ENCODE measurements at places on chromosomes 16 and 17.

GRCh38 chr16:8847623-8848022 is 21.2 kb downstream of the CARHSP1 start:
- DNase-seq = no peak

DNA sequence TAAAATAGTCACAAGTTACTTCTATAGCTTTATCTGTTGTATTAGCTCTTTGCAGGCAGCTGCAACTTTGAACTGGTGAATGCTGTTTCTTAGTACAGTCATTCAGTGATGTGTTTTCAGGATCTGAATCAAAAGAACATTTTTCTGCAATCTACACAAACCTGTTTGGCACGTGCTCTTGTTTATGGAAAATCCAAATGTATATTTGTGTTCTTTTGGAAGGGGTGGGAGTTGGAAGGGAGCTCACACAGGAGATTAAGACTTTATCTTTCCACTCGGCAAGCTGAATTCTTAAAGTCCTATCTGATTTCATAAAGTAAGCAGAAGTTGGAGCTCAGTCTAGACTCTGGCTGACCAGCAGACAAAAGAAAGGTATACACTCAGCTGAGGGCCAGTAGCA is 300.2 kb downstream of the MAP2K6 start:
- DNase-seq = no peak

- DNase-seq = no peak
Observed at GRCh38 chr17:31226373-31226772, 70.7 kb downstream of the OMG start.

DNA sequence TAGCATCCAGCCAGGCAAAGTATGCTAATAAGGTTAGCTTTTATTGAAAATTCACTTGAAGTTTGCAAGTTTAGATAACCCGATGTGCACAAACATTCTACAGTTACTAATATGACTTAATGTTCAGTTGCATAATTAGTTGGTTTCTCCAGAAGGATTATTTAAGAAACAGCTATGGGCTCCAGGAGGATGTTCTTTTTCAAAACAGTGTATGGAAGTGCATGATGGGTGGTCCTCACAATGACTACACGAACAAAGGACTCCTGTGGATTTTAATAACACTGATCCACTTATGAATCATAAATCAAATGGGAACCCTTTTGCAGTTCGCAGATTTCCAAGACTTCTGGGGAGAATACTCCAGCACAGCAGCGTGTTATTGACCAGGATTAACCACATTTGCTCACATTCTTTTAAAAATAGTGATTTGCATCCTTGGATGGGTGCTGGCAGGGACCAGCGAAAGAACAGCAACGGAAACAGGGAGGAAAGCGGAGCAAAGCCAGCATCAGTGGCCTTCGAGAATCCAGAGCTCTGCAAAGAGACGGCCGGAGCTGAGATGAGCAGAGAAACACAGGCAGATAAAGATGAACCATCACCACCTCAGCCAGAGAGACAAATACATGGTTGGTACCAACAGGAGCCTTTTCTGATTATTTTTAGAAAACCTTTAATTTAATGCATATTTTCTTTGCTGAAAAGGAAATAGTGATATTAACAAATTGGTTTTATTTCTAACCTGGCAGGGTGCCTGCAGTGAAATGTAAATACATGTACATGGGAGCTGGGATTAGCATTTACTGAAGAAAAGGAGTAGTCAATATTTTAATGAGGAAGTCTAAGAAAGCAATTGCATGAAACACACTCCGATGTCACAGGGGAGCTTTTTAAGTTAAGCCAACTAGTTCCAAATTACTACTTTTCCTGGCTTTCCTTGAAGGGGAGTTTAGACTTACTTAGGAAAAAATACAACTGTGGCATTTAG is 623.2 kb upstream of the ZFHX3 start:
- no peak for DNase-seq

GRCh38 chr17:30794372-30794771 is 30.1 kb downstream of the CRLF3 start:
- DNase-seq = no peak

DNA sequence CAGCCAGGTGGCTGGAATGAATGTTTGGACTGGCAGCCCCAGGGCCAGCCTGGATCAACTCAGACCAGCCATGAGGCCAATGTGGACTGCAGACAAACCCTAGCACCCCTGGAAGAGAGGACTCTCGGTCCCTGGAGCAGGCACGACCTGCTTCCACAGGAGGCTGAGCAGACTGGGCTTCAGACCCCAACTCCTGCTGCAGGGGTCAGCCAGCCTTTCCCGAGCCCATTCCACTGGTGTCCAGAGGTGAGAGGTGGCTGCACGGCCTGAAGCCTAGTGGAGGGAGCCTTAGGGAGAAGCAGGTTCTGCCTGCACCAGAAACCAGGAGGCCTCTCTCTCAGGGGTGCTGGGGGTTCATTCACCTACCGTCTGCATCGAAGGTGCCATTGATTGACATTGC is 97.1 kb downstream of the CPPED1 start:
- DNase-seq = no peak

GRCh38 chr16:62033065-62033464 is 3.2 kb downstream of the CDH8 start:
- no peak for DNase-seq

GRCh38 chr16:52543654-52544053 is 3.3 kb downstream of the TOX3 start:
- no peak for DNase-seq

GRCh38 chr16:53121043-53121620 is 66.3 kb downstream of the CHD9 start:
- no peak for DNase-seq

Data from stimulated activated CD4-positive, alpha-beta T cell treated with anti-CD3 and anti-CD28 coated beads, Interleukin-1b, Interleukin-23, amount 100 ng/mL, for 48 hours (primary cell).